CD8-positive, alpha-beta memory T cell (primary cell): ENCODE measurements at places on chromosomes 7 and 10. TPM values are rescaled to one million over a fixed set of nuclear protein-coding genes. Genes with fewer than 3 reads are reported as not detected.

The WASHC2A gene
- total RNA-seq = 33.2 TPM

The GPR37 gene
- total RNA-seq = not detected

The CCM2 gene
- total RNA-seq = 74.8 TPM

The GARIN1A gene
- total RNA-seq = 0.61 TPM

The JAKMIP3 gene
- total RNA-seq = 0.13 TPM

The FOXI2 gene
- not detected for total RNA-seq

The MSS51 gene
- 1.5 TPM for total RNA-seq

The PDZD8 gene
- total RNA-seq = 29.8 TPM

The CRTAC1 gene
- total RNA-seq = not detected

The AFAP1L2 gene
- total RNA-seq = 2.5 TPM

The CYP3A7 gene
- not detected for total RNA-seq

The AQP1 gene
- 0.15 TPM for total RNA-seq

The TMEM229A gene
- total RNA-seq = not detected

The XPNPEP1 gene
- total RNA-seq = 50.2 TPM

The GRID2IP gene
- 0.33 TPM for total RNA-seq

The CALML5 gene
- total RNA-seq = not detected

The IGFBP3 gene
- total RNA-seq = 3.5 TPM

The ACTR3C gene
- 4.5 TPM for total RNA-seq
